ENCODE measurements at places on chromosomes 6 and 20.

GRCh38 chr6:5684320-5685053, 322.2 kb downstream of the NRN1 start:
- no peak for DNase-seq

- peak; percentile 43 for DNase-seq
These were observed 9.2 kb upstream of the IL17F start for GRCh38 chr6:52253494-52253893.

DNA sequence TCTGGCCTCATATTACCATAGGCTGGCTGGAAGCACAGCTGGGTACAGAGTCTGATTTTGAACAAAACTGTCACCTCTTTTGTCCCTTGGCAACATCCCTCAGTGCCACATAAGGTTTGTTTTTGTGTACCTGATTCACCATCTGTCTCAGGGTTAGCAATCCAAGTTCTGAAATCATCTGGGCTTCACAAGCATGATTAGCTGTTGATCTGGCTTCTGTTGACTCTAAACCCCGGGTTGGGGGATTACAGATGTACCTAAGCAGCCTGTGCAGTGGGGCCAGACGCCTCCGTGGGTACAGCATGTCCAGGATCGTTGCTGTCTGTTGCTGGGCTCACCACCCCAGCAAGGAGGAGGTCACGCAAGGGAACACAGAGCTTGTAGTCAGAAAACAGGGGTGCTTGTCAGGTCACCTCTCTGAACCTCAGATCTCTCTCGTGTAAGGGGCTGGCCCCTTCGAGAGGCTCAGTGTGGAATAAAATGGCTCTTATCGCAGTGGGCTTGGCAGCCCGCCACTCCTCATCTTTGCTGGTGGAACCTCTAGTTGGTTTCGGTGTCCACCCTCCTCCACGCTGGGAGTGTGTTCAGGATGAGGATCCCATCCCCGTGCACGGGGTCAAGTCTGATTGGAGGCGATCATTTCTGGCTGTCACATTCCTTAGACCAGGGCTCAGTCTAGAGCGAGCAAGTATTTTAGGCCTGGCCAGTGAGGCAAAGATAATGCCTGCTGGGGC, 39.2 kb upstream of the ZNF831 start:
- DNase-seq, result no peak

DNA sequence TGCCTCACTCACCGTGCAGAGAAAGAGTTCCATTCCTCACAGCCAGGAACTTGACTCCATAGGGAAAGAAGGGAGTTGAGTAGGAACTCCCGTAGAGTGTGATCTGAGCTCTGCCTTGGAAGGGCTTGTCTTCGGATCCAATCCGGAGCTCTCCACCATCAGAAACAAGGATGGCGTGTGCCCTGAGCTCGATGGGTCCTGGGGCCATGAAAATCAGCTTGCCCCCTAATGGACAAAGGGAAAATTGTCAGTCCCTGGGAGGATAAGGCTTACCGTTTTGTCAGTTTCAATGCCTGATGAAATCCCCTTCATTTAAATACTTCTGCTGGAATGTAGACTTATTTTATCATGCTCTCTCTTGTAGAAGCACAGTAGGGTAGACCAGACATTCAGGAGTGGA, 153.3 kb downstream of the PKHD1 start:
- peak; percentile 18 for DNase-seq

- DNase-seq, result peak; percentile 61
These were observed at the start of gene GID8 for GRCh38 chr20:62938105-62938888. TSS of gene GID8 (plus strand) at chr20:62938147. CDS start at chr20:62941503, 3,356 bp downstream.

GRCh38 chr6:21352131-21352530, 241.4 kb upstream of the SOX4 start:
- DNase-seq, result no peak

- peak; percentile 51 for DNase-seq
These were observed 586 bp downstream of the ZNF512B start for GRCh38 chr20:63968928-63969760.

DNA sequence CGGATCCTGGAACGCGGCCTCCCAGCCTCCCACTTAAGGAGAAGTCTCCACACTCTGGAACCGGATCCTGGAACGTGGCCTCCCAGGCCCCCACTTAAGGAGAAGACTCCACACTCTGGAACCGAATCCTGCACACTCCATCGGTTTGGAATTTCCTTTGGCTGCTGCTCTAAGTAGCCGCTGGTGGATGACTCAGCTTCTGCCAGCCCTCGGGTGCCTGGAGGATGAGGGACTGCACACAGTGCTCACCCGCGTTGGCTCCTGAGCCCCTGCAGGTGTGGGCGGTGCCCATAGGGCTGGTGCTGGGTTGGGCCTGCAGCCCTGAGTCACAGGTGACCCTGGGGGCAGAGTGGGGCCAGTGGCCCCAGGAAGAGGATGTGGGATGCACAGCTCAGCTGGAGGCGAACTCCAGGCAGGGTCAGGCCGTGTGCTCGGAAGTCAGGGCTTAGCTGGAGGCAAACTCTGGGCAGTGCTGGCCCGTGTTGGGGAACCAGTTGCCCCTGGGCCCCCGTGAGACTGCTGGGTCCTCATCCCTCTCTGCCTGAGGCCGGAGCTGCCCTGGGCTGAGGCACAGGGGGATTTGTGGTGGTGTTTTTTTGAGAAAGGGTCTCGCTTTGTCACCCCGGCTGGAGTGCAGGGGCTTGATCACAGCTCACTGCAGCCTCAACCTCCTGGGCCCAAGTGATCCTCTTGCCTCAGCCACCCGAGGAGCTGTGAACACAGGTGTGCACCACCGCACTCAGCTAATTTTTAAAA, 13.9 kb upstream of the TNFRSF6B start:
- DNase-seq, result no peak

DNA sequence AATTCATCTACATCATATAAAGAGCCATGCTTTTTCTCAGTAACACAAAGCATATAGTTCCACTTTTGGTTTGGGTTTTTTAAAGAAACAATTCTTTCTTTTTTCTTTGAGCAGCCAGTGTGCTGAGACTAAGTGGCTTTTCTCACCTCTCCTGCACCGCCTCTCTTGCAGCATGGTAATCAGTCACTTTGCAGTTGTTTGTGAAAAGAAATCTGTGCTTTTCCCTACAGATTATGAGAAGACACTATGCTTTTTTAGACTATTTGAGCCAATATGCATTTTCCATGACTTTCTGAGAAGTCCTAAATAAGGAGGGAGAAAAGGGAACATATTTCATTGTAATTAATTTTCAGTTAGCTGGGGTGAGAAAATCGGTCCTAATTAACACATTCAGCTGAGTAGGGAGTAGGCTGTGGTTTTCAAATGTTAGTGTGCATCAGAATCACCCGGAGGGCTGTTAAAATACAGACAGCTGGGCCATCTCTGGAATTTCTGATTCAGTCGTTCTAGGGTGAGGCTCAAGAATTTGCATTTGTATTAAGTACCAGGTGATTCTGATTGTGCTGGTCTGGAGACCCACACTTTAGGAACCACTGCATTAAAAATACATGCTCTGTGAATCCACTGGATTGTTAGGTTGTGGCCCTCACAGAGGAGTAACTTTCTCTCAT, 155.2 kb downstream of the TINAG start:
- DNase-seq, result no peak

GRCh38 chr6:99609905-99610489, 3.4 kb downstream of the PRDM13 start:
- DNase-seq, result no peak

DNA sequence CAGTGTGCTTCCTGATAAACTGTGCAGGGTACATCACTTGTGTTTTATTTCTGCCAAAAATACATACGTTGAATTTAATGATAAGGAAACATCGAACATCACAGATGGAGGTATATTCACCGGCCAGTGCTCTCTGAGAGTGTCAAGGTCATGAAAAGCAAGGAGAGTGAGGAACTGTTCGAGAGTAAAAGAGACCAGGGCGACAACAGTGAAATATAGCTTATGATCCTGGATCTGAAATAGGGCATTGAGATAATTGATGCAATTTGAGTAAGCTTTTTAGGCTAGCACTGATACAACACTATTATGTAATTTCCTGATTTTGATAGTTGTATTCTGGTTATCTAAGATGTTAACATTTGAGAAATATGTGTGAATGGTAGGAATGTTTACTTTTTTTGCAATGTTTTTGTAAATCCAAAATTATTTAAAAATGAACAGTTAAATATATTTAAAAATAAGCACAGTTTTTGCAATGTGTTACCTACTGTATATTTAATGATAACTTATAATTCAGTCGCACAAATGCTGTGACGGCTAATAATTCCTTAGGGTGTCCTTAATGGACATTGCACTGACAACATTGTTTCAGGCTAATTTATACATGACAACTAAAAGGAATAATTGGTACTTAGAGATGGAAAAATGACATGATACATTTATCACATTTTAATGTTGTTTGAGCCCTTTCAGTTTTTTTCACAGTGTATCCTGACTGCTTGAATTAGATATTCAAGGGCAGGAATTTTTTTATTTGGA, 9.9 kb downstream of the RAB32 start:
- no peak for DNase-seq

- DNase-seq, result no peak
These were observed 10.7 kb downstream of the PXMP4 start for GRCh38 chr20:33709398-33709797.

DNA sequence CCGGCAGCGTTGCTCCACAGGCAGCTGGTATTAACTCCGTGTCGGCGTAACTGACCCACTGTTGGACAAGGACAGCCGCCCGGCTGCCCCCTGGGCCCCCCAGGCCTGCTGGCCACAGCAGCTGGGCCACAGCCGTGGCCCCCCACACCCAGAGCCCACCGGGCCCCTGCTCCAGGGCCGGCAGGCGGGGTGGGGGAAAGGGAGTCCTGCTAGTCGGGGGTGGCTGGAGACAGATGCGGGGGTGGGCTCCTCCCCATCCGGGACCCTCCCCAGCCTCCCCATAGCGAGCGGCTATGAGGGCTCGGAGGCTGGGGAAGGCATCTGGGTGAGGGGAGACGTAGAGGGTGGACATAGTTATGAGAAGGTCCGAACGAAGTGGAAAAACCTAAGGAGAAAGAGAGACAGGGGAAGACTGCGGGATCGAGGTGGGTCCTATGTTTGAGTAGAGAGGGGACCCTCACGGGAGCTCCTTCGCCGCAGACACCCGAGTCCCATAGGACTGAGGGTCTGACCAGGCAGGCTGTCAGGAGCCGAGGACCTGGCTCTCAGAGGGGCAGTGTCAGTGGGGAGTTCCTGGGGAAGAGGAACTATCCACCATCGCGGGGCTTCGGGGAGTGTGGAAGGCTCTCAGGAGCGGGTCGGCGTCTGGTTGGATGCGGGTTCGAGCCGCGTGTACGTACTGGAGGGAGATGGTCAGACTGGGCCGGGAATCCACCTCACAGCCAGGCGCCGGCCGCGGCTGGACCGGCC, 511 bp downstream of the VARS1 start:
- no peak for DNase-seq

DNA sequence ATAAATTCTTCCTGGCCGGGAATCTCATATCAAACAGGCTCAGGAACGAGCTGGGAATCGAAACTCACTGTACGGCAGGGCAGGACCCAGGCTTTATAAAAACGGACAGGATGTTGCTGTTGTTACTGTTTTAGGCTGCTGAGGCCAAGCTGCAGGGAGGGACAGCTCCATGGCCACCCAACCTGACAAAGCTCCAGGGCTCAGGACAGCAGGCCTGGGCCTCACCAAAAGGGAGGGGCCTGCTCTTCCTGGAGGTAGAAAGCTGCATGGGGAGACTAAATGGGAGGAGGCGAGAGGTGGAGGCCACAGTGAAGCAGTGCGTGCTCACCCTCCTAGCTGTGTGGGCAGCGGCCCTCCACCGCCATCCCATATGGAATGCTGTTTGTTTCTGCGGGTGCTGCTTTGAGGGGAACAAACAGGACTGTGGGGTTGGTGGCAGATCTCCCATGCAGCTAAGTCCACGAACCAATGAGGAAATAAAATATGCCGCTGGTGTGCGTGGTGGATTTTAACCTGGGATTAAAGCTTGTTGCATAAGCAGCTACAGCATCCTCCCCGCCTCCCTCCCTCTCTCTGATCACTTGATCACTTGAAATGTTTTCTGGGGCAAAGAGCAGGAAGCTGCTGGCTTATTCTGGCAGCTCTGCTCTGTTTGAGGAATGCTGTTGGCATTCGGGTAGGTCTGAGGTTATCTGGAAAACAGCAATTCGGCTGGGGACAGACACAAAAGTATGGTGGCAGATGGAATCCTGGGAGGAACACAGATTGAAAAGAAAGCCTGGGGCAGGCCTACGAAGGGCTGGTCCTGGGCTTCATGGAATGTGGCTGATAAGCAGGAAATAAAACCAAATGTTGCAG, 2.4 kb upstream of the ZMYND8 start:
- DNase-seq, result no peak

DNA sequence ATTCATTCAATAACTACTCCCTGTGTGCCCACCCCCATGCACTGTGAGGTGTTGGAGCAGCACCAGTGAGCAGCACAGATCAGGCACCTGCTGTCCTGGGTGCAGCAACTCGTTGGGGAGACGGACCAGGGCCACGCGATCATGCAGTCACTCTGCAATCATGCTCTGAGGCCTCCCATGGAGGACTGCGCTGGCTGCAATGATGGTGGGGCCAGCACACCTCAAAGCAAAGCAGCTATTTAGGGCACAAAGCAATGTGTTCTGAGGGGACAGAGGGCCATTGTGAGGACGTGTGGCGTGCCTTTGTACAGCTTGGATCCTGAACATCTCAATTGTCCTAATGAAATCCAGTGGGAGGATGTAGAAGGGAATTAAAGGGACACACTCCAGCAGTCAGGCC, 41.0 kb upstream of the MPC1 start:
- DNase-seq, result no peak

GRCh38 chr6:139423971-139424667, 49.7 kb upstream of the CITED2 start:
- DNase-seq, result peak; percentile 72

GRCh38 chr6:79821859-79822258, 125.5 kb downstream of the ELOVL4 start:
- DNase-seq, result no peak

GRCh38 chr20:6067763-6068318, 14.0 kb upstream of the LRRN4 start:
- DNase-seq, result no peak

DNA sequence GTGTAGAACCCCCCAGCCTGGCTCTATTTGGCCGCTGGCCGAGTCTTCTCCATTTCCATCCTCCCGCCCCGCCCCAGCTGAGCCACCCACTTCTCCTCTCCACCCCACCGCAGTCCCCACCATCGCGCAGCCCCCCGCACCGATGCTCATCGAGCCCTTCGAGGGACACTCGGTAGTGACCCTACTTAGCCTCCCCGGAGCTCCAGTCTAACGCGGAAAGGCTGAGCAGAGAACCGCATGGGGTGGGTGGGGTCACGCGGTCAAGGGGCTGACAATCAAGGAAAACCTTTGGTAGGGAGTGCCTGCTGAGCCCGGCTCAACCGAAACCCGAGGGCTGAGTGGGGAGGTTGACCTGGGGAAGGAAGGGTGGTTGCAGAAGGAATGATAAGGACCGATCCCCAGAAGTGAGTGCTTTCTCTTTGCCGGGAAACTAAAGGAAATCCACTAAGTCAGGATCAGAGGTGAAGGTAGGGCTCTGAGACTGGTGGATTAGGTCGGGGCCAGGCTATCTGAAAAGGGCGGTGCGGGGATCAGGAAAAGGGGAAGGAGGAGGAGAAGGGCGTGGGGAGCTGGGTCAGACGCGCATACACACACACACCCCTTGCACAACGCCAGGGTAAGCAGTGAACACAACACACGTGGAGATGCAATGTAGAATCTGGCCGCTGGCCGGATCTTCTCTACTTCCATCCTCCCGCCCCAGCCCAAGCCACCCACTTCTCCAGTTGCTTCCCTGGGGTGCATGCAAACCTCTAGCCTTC, 49.8 kb downstream of the CPXM1 start:
- DNase-seq, result peak; percentile 52

GRCh38 chr6:1110941-1111349, 201.0 kb upstream of the FOXQ1 start:
- DNase-seq, result no peak

GRCh38 chr6:140380427-140381218, 1006.2 kb upstream of the CITED2 start:
- DNase-seq, result no peak

- DNase-seq, result no peak
These were observed 9.7 kb downstream of the RNF146 start for GRCh38 chr6:127276331-127276730.
